ENCODE measurements at places on chromosomes 7 and 10.

DNA sequence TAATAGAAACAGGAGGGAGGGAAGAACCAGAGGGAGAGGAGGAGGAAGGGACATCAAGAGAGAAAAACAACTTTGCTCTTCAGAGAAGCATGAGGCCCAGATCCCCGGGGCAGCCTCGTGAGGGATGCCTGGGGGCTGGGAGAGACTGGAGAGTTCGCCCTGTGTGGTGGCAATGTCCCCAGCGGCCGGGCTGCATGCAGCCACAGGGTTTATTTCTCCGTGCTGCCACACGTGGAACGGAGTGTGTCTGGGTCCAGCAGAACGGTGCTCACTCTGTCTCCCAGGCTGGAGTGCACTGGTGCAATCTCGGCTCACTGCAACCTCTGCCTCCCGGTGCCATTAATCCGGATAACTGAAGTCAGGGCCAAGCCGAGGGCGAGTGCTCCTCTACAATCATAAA lies 257.7 kb downstream of the ACTR3B start:
- DNase-seq: no peak

- no peak for DNase-seq
Observed at GRCh38 chr7:27999829-28000228, 180.8 kb downstream of the JAZF1 start.

- no peak for DNase-seq
Observed at GRCh38 chr7:32177232-32177631, 107.0 kb upstream of the PDE1C start.

GRCh38 chr7:33815336-33815735 lies 90.0 kb upstream of the BMPER start:
- no peak for DNase-seq

GRCh38 chr7:17370901-17371585 lies 72.6 kb downstream of the AHR start:
- DNase-seq: no peak

DNA sequence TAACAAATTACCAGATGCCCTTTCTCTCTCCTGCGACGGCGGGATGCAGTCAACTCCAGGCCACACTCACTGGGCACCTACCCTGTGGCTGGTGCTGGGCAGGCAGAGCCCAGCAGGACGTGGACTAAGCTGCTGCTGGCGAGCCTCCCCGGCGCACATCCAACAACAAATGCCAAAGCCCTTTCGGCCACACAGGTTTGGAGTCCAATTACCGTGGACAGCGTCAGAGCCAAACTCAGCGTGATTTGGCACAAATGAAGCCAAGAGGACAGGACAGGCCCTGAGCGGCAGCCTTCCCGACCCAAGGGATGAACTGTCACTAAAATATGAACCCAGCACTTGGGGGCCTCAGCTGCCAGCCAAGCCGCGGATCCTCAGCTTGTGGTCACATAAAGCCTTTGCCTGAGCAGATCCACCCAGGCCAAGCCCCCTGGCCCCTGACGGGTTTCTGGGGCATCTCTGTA lies 28.4 kb downstream of the DAGLB start:
- DNase-seq: no peak

DNA sequence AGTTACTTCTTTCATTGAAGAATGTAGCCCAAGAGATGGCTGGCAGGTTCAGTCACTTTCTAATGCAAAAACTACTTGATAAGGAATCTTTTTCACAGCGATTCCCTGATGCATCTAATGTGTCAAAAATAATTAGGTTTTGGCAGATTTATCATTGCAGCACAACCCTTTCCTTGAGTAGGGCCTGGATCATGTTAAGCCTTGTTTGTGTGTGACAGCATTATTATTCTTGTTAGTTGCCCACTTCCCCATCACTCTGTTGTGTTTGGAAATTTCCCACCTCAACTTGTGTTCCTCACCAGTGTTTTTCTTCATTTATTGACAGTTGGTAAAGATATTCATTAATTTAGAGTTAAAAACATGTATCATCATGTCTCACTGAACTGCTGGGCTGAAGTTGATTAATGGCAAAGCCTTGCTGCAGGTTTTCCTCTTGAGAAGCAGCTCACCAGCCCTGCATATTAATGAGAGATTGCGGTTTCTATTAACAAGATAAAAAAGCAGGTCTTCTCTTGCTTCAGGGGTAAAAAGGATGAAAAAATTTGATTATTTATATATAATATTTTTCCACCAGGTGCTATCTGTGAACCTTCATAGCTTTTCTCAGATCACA lies 233.3 kb upstream of the MDFIC start:
- DNase-seq: peak; percentile 43

GRCh38 chr7:139772873-139773272 lies 4.9 kb downstream of the HIPK2 start:
- DNase-seq: no peak

DNA sequence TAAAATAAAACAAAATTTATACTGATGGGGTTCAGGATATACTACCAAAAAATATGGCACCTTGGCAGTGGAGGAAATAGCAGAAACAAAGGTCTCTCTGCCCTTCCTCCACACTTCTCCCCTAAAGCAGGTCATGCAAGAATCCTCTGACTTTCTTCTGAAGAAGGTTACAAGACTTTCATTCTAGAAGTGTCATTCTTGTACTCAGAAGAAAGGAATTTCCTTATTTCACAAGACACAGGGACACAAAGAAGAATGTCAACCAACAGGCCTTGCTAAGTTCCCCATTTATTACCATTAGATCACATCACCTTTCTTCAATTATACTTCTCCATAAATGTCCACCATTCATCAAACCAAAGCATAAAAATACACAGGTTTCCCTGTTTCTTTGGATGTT lies 470.2 kb downstream of the PAXIP1 start:
- peak; percentile 1 for DNase-seq

GRCh38 chr7:79398138-79398749 lies 55.2 kb downstream of the MAGI2 start:
- no peak for DNase-seq

DNA sequence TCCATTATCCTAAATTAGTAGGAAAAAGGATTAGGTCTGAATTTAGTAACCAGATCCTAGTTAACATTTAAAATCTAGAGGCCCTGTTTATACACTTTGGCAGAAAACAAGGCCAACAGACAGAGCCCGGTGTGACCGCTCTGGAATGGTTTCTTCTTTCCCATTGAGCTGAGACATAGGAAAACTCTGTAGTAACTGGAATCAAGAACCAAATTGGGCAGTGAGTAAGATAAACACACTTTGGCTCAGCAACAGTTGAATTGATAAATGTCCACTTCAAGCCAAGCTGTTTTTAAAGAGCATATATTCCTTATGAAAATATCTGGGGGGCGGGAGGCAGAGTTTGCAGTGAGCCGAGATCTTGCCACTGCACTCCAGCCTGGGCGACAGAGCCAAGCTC lies 343.7 kb upstream of the SEMA3A start:
- no peak for DNase-seq

DNA sequence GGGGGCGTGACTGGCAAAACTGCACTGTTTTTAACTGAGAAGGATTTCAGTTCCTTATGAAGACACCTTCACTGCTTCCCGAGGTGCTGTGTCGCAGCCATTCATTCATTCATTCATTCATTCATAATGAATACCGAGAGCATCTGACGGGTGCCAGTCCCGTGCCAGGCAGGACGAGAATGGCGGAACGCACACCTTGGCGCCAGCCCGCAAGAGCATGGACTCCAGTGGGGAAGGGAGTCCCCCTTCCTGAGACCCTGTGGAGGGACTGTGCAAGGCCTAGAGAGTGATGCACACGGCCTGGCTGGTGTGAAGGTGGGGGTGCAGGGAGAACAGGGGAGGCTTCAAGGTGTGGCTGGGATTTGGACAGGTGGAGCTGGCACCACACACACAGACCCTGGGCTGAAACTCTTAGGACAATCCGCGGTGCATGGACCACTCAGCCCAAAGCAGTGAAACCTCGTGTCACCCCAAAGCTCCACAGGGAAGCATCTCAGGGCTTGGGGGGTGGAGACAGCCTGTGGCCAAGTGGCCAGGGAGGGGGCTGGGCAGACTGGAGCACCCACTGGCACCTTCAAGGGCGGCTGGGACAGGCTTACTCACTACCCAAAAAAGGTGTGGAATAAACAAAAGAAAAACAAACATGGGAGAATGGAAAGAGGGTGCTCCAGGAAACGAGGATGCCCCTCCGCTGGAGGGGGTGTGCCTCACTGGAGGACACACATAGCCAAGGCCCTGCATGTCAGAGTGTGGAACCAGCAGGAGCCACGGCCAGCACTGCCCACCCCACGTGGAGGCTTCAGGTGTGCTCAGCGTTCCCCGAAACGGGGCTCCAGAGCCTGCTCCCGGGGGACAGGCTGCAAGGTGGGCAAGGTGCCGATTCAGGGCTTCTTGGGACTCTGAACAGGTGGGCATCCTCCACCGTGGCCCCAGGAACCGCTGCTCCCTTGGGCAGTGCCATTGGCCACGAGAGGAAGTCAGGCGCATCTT lies 37.7 kb downstream of the EBF3 start:
- no peak for DNase-seq

DNA sequence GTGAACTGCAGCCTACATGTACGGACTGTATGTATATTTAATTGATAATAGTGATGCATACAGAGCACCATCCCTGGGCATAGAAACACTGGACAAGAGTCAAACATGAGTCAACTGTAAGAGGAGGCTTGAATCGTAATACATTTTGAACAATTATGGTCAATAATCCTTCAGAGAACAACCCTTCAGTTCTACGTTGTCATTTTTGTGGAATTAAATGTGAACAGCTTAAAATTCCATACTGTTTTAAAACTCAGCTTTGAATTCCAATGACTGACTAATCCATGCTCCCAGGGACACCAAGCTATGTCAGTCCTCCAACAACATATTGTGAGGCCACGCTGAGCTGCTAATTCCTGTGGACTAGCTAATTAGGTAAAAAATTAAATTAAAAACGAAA lies 41.5 kb upstream of the KMT2E start:
- no peak for DNase-seq

GRCh38 chr10:94417321-94417720 lies 15.0 kb downstream of the TBC1D12 start:
- DNase-seq: no peak

DNA sequence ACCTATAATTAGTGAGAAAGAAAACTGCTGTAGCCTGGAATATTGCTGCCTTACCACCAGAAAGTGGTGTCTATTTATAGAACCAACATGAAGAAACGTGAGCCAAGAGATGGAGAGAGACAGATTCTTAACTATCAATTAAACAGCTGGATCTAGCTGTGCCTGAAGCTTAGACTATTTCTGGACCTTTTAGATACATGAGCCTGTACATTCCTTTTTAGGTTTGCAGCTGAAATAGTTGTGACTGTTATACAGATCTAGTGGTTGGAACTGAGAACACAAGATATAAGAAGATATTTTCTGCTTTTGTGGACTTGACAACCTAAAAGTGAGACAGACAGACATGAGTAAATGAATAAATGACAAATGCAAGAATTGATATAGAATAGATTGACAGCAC lies 73.4 kb downstream of the CDK14 start:
- no peak for DNase-seq

DNA sequence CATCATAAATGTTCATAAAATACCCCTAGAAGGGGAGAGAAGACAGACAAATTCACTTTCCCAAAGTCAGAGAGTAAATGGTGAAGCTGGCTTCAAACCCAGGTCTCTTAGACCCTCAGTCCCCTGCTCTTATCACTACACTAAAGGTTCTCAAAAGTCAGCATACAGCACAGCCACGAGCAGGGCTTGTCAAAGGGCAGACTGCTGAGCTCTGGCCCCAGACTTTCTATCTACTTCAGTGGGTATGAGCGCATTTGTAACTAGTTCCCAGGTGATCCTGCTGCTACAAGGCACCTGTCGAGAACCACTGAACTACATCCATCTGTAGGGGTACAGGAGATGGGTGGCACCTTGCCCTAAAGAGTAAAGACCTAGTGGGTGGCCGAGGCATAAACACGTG lies 91.5 kb downstream of the SORBS1 start:
- no peak for DNase-seq

GRCh38 chr7:6556196-6556595 lies 4.9 kb upstream of the GRID2IP start:
- no peak for DNase-seq

- DNase-seq: peak; percentile 16
Observed at GRCh38 chr10:13087986-13088618, 11.9 kb upstream of the OPTN start.

- peak; percentile 47 for DNase-seq
Observed at GRCh38 chr7:28411876-28412662, at the start of gene CREB5. Gene CREB5, plus strand, starts transcription at chr7:28412518. Its CDS starts 397 bp downstream, at chr7:28412915.

DNA sequence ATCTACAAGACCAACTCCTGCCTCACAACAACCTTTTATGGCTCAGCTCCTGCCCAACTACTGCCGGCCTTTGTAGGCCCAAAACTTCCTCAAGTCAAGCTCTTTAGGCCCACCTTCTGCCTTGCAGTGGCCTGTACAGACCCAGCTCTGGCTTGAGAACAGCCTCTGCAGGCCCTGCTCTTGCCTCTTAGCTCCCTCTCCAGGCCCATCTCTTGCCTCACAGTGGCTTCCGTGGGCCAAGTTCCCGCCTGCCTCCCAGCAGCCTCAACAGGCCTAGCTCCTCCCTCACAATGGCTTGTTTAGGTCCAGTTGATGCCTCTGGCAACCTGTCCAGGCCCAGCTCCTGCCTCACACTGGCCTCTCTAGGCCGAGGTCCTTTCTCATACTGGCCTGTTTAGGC lies 32.4 kb upstream of the VKORC1L1 start:
- no peak for DNase-seq

DNA sequence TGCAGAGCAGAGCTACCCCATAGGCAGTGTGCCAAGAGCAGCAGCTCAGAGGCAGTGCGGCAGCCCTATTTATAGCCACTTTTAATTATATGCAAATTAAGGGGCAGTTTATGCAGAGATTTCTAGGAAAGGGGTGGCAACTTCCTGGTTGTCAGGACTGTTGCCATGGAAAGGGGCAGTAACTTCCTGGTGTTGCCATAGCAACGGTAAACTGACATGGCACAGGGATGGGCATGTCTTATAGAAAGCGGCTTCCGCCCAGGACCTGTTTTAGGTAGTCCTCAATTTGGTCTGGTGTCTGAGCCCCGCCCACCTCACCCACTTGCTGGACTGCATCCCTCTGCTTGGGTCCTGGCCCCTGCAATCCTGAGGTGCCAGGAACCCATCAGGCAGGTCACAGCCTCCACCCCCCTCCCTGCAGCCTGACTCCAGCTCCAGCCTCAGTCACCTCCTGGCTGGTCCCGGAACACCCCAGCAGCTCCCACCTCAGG lies 115.8 kb downstream of the TMEM130 start:
- DNase-seq: no peak

DNA sequence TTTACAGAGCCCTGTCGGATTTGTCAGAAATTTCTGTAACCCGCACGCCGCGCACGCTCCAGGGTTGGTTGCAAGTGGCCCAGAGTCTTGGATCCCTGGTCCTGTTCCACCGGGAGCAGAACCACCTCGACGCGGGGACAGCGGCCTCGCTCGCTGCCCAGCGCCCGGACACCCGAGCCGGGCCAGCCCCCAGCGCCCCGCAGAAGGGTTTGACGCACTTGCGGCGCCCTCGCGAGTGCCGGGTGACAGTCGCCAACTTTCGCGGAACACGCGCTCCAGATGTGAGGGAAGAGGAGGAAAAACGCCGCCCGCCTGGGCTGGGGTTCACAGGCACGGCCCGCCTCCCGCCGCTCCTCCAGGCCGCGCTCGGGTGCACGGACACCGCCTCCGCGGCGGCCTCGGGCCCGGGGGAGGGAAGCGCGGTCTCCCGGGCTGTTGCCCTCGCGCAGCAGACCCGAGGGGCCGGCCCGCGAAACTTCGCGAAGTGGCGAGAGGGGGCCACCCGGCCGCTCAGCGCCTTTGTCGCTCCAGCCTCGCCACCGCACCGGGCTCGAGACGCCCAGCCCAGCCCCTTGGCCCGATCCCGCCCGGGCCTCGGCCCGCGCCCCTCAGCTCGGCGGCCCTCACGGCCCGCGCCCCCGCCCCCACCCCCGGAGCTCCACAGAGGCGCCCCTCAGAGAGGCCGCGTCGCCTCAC lies 514 bp downstream of the RNF216 start:
- DNase-seq: no peak

- peak; percentile 47 for DNase-seq
Observed at GRCh38 chr10:51257511-51258248, 183.4 kb downstream of the PRKG1 start.
